Left kidney (tissue), 8 donors: ENCODE measurements at places on chromosomes 11 and 22. TPM values are rescaled to one million over a fixed set of nuclear protein-coding genes. Genes with fewer than 3 reads are reported as not detected.

Gene VPREB1
- not detected for polyA plus RNA-seq

Gene APOC3
- 9.2 TPM for polyA plus RNA-seq

Gene FAT3
- polyA plus RNA-seq: 13.7 TPM

Gene ZNF214
- 14.0 TPM for polyA plus RNA-seq

Gene OR51B5
- polyA plus RNA-seq: 0.20 TPM

Gene ARFIP2
- 74.8 TPM for polyA plus RNA-seq

Gene SMC1B
- polyA plus RNA-seq: 0.23 TPM

Gene FAM227A
- 12.0 TPM for polyA plus RNA-seq

Gene OR51B4
- 0.35 TPM for polyA plus RNA-seq

GRCh38 chr22:36758792-36759271, 17.1 kb downstream of the IFT27 start:
- no peak for DNase-seq

DNA sequence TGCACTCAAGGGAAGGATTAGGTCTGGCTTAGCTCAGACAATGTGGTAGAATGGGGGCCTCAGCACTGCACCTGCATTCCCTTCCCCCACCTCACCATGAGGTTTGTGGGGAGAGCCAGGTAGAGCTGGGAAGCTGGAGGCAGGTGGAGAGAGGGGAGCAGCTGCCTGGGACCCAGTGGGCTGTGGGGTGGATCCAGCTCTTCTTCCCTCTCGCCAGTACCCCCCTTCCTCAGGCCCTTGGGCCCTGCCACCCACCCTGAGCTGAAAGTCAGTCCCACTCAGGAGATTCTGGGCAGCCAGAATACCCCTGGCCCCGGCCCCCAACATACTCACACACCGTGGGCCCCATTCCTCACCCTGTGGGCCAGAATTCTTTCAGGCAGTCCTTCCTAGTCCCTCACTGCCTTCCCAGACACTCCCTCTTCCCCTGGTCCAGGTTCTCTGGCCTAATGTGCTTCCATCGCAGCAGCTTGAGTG, 3.1 kb upstream of the POLD4 start:
- DNase-seq: no peak

DNA sequence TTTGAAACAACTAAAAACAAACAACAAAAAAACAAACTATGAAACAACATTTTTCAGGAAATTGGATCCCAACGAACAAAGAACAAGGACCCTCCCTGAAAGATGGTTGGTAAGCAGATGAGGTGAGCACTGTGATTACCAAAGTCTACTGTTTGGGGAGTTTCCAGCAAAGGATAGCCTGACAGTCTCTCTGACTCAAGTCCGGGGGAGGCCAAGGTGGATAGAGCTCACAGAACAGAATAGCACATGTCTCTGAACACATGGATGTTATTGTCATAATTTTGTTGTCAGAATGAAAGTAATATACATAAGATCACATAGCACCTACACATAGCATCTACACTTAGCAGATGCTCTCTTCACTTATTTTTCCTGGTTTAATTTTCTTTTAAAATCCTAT, 501.3 kb upstream of the TENM4 start:
- DNase-seq: no peak

DNA sequence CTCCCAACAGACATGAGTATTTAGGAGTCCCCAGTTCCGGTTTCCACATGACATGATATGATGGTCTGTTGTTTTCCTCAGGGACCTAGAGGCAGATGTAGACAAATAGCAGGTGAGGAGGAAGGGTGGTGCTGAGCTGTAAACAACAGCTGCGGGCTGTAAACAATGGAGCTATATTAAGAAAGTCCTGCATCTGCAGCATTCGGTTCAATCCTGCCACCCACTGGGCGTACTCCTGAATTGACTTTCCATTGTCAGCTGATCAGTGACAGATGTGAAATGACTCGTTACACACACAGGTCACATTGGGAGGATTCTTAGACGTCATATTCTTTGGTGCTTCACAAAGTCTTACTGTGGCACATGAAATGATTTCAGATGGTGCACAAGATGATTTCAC, 26.8 kb upstream of the RAG1 start:
- no peak for DNase-seq

DNA sequence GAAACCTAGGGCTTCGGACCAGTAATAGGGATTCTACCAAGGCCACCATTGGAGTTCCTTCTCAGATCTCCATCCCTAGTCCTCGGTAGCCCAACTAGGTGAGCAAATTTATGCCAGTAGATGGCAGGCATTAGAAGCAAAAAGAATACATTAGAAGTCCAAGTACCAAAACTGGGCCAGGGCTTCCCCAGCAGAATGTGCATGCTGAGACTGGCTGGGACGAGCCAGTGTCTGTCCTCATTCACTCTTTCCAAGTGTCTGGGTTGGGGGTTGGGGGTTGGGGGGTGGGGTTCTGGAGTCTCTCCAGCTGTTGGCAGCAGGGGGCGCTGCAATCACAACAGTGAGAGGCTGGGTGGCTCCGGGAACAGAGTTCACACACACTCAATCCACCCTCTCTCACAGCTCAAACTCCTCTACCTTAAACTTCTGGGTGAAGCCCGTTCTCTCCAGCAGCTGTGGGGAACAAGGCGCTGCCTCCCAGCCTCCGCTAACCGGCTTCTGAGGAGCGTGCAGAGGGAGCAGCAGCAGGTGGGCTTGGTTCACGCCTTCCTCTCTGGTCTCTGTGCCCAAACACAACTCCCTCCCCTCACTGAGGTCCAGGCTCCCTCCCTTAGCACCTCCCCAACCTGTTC, 57.5 kb downstream of the BTG4 start:
- peak; percentile 37 for DNase-seq

DNA sequence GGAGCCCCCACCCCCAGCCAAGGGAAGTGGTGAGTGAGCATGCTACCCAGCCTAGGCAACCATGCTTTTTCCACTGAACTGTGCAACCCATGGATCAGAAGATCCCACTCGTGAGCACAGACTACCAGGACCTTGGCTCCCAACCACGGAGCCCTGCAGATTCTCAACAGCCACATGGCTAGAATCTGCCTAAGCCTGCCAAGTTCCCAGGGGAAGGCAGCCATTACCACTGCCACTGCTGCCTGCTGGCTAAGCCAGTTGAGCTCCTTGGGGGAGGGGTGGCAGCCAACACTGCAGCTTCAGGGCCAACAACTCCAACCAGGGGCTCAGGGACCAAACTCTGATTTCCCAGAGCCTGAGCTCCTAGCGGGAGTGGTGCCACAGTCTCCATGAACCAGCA, 195.8 kb downstream of the DLG2 start:
- no peak for DNase-seq

DNA sequence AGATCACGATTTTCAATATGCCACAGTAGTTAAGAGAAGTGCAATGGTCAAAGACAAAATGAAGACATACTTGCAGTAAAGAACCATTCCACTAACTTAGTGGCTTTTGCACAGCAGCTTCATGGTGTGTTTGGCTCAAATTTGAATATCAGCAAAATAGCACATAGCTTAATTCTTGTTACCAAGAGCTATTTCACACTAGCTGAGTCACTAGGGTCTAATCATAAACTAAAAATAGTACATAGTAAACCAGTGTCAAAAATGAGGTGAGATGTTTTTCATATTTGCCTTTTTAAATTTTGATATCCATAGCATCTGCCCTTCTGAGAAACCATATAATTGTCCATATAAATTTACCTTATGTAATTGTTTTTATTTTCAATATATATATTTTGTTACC, 325.0 kb upstream of the LUZP2 start:
- no peak for DNase-seq

- no peak for DNase-seq
Observed at GRCh38 chr22:38220163-38220562, 18.4 kb downstream of the MAFF start.

- DNase-seq: no peak
Observed at GRCh38 chr11:67364169-67364568, 9.2 kb downstream of the CLCF1 start.

- DNase-seq: no peak
Observed at GRCh38 chr11:126452241-126453101, 97.0 kb downstream of the ST3GAL4 start.

- DNase-seq: no peak
Observed at GRCh38 chr11:57815877-57816276, 54.3 kb downstream of the CTNND1 start.

GRCh38 chr22:36086170-36086490, 57.5 kb upstream of the RBFOX2 start:
- DNase-seq: no peak

- no peak for DNase-seq
Observed at GRCh38 chr11:35084817-35085440, 54.0 kb upstream of the CD44 start.

GRCh38 chr11:45860348-45860747, 13.1 kb downstream of the CRY2 start:
- no peak for DNase-seq

DNA sequence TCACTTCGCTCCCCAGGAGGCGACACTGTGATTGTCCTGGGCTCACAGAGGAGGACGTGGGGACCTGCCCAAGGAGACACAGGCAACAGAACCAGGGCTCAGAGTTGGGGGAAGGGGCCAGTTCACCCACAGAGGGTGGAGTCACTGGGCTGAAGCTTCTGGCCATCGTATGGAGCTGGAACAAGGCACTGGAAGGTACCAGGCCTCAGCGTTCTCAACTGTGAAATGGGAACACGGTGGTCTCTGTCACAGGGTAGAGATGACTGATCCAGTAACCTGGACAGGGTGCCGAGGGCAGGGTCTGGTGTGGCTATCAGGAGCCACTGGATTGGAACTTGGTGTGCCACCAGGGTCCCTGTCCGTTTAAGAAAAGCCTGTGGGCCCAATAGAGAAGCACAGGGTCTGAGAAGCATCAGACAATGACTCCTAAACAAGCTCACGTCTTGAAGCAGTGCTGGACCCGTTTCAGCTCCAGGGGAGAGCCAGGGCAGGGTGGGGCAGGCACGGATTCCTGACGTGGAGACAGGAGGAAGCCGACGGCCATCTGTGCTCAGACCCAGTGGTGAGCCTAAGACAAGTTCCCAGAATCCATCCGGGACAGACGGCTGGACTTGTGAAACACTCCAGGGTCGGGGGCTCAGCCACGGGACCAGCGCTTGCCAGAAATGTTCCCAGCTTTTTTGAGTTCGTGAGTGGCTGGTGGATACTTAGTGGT, 25.0 kb upstream of the KCNQ1OT1 start:
- DNase-seq: no peak

DNA sequence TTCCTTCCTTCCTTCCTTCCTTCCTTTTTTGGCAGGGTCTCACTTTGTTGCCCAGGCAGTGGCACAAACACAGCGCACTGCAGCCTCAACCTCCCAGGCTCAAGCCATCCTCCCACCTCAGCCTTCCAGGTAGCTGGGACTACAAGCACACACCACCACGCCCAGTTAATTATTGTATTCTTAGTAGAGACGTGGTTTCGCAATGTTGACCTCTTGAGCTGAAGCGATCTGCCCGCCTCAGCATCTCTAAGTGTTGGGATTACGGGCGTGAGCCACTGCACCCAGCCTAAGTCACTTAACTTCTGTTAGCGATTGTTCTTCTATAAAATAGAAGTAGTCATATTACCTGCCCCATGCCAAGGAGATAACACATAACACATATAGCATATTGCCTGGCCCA, 2.8 kb upstream of the SYTL2 start:
- no peak for DNase-seq

DNA sequence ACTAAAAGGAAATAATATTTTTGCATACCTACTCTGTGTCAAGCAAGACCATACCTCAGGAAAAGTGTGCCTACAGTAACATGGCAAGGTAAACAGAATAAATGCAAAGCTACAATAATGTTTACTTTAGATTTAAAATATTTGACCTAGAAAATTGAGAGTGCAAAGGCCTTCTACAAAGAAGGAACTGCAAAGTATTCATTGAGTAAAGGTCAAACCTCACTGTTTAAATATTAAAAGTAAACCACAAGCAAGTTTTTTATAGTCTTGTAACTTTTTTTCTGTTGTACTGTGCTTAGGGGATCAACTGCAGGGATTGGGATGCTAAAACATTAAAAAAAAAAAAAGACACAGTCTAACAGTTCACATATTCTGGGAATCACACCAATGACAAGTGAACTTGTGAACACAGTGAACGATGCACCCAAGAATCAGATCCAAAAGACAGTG, 48.8 kb downstream of the CWF19L2 start:
- no peak for DNase-seq

GRCh38 chr11:18310800-18311340, 11.1 kb downstream of the HPS5 start:
- no peak for DNase-seq

DNA sequence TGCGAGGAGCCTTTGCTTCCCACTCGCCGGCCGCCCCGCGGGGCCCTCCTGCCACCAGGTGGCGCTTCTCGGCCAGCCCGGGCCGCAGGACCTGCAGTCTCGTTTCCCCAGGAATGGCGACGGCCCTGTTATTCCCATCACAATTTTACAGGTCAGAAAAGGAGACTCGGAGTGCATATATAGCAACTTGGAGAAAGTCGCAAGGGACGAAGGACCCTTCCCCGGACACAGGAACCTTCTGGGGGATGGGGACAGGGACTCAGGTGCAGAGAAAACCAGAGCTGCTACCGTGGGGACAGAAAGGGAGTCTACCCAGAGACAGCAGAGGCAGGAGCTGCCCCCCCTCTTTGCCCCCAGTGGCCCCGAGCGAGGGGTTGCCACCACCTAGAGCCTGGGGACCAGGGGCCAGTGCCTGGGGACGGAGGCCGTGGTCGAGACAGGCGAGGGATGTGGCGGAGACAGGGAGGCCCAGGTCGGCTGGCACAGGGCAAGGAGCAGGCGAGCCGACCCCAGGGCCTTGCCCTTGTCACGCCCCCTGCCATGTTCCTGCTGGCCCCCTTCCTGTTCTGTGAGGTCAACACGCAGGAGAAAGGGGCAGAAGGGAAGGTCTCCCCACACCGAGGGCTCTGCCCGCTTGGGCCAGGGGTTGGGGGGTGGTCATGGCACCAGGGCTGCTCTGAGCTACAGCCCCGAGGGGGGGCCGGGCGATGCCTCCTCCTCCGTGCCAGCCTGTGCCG, 3.5 kb upstream of the KRTAP5-6 start:
- peak; percentile 79 for DNase-seq

DNA sequence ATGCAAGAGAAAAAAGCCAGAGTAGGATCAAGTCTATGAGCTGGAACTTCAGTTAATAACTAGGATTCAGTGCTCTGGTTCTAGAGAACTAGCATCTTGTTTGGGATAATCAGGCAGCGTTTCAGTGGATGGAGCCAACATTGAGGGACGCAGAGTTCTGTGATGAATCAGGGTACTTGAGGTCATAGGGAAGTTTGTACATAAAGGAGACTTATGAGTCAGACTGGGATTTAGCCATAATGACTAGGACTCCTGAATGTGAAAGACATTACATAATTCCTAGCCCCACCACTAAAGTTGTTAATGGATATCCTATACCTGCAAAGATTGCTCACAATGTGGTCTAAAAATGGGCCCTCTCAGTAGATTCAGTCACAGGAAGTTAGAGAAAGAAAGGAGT, 6.8 kb downstream of the SLN start:
- no peak for DNase-seq

GRCh38 chr11:6620636-6621035, 1.4 kb upstream of the TPP1 start:
- no peak for DNase-seq
